B cell (primary cell): ENCODE measurements at places on chromosomes 7 and 10.

DNA sequence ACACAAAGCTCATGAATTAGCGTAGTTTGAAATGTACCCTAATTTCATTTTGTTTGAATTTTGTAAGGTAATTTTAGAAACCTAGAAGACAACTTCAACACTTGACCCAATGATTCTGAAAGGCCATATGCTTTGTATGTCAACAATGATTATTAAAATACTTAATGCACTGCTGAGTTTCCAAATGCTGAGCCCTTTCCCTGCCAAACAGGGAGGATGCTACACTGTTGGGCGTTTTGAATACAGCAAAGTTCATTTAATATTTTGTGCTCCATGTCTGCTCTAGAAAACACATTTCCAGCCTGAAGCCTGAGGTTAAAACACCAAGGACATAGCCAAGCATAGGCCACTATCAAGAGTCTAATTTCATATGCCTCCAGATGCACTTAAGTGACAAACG, 99.8 kb downstream of the ICA1 start:
- no peak for DNase-seq

- no peak for DNase-seq
Measured at GRCh38 chr10:69549959-69550358, 23.3 kb downstream of the NEUROG3 start.

DNA sequence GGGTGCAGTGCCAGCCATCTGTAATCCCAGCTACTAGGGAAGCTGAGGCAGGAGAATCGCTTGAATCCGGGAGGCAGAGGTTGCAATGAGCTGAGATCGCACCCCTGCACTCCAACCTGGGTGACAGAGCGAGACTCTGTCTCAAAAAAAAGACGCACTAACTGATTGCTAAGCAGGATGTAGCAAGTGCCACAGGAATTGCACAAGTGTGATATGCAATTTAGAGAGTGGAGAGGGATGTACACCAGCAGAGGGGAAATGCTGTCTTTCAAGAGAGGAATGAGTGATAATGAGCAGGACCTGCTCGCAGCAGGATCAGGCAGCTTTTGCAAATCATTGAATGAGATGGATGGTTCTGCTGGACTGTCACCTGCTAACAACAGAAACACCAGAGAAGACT, 13.3 kb upstream of the SLC16A12 start:
- DNase-seq = no peak

- DNase-seq = no peak
Measured at GRCh38 chr7:107889992-107890391, 991 bp upstream of the DLD start.

- no peak for DNase-seq
Measured at GRCh38 chr10:59803714-59804113, 50.5 kb upstream of the MRLN start.

DNA sequence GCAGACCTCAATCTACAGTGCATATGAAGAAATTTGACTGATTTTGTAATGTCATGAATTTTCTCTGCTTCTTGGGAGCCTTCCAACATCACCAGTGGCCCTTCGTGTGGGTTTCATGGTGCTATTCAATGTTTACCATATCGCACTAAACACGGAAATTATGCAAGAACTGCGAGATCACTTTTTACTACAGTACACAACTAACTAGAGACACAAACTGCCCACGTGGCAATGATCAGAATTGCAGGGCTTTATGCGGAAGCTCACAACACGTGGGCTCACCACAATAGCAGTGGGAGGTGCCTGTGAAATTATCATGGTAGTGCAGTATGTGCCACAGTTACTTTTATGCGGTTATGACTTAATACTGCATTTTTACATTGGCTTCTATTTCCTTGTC, 449.7 kb upstream of the KLF6 start:
- DNase-seq = no peak

DNA sequence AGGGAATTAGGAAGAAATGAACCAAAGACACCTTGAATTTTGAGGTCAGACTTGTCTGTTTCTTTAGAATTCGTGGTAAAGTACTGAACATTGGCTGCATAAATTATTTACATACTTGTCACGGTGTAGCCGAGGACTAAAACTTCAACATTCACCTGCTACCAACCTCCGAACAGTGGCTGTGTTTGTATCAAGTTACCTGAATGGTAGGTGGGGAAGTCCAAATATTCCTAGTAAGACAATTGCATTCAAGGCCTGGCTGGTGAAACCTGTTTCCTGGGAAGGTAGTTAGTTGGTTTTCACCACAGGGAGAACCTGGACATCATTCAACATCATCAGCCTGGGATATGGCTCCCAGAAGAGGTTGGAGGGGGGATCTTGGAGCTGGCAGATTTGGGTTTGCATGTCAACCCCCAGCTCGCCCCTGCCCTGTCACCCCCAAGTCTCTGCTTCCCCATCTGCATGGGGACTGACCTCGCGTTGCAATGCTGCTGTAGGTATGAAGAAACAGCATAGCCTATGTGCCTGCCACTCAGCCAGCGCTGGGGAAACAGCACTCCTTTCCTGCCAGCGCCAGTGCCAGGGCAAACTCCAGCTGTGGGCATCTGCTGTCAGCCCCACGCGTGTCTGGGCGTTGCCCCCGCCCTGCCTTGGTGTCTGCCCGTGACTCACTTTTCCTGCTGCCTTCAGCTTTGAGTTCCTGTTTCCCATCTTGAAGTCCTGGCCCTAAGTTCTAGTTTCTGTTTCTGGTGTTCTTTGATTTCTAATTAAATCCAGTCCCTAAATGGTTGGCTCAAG, 12.7 kb upstream of the LARP4B start:
- DNase-seq = peak; percentile 58

- DNase-seq = no peak
Measured at GRCh38 chr7:10779465-10780399, 193.9 kb upstream of the PHF14 start.

DNA sequence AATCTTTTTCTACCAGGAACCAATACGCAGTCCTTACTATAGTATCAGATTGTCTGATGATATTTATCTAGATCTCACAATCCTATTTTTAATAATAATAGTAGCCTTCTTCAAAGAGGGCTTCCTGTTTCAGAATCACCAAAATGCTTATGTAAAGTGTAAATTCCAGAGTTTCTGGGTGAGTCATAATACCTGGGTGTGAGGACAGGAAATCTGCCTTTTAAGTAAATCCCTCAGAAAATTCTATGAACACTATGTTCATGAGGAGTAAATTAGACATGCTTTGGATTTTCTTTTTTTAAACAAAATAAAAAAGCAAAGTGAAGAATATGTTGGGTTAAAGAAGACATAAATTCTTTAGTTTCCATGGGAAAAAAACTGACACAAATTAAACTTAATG, 20.5 kb downstream of the DKK1 start:
- no peak for DNase-seq

DNA sequence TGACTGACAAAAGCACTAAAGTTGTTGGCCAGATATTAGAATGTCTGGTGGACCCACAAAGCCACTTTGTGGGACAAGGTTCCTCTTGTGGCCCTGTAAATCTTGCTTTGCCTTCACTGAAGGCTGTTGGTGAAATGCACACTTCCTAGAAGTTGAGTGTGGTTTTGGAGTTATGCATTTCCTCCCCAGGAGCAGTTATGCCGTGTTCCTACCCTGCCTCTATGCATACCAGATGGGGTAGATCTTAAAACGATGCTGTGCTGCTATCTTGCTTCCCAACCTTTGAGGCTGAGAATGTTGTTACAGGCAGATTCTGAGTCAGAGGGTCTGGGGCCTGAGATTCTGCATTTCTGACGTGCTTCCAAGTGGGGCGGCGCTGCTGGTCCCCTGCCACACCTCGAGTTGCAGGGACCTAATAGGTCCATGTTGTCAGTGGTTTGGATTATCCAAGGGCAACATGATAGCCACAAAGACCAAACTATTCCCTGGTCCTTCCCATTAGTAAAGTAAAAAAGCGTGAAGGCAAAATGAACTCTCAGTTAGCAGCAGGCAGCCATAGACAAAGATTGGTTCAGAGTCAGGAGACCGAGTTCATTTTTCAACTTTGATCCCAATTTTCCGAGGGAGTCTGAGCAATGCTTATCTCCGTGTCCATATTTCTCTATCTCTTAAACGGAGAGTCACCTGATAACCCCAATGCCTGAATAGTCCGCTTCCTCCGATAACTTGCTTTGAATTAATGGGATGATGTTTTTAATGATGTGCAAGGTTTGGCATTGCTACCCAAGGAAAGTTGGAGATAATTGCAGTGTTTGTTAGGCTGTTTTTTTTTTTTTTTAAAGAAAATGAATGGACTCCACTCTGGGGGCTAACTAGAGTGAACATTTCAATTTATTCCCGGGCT, 55.8 kb downstream of the CDHR3 start:
- no peak for DNase-seq

- no peak for DNase-seq
Measured at GRCh38 chr7:6495597-6496262, 48.0 kb upstream of the DAGLB start.

GRCh38 chr7:129262324-129262723, 37.5 kb downstream of the AHCYL2 start:
- no peak for DNase-seq

DNA sequence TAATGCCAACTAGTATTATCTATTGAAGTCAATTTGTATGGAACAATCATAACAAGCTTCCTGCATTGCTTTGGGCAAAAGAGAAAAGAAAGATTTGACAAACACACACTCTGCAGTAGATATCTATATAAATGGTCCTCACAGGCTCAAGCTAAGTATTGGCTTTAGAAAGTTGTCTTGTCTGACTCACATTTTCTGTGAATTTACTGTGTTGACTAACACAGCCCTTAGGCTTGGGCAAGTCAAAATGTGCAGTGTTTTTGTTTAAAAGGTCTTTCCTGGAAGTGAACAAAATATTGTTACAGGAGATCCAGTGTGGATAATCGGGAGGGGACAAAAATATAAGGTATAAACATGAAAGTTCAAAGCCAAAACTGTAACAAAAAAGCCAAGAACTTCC, 194.4 kb downstream of the RELN start:
- DNase-seq = no peak

GRCh38 chr7:152200395-152200794, 174.9 kb downstream of the GALNT11 start:
- DNase-seq = no peak

GRCh38 chr7:64870656-64871055, 32.4 kb upstream of the ZNF273 start:
- DNase-seq = no peak

DNA sequence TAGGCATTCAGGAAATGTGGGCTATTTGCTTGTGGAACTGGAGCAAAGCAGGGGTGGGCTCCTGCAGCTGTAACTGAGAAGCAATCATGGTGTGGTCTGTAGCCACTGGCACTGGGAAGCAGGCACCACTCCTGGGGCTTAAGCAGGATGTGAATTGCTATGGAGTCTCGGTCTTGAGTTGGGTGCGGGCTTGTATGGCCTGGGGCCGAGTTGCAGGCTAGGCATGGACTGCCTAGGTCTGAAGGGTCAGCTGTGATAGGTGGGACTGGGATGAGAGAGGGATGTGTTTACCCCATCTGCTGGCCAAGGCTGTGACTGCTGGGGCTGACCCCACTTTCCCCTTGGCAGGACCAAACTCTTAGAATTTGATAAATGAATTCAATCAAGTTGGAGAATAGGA, 43.0 kb downstream of the ADCY1 start:
- DNase-seq = no peak

DNA sequence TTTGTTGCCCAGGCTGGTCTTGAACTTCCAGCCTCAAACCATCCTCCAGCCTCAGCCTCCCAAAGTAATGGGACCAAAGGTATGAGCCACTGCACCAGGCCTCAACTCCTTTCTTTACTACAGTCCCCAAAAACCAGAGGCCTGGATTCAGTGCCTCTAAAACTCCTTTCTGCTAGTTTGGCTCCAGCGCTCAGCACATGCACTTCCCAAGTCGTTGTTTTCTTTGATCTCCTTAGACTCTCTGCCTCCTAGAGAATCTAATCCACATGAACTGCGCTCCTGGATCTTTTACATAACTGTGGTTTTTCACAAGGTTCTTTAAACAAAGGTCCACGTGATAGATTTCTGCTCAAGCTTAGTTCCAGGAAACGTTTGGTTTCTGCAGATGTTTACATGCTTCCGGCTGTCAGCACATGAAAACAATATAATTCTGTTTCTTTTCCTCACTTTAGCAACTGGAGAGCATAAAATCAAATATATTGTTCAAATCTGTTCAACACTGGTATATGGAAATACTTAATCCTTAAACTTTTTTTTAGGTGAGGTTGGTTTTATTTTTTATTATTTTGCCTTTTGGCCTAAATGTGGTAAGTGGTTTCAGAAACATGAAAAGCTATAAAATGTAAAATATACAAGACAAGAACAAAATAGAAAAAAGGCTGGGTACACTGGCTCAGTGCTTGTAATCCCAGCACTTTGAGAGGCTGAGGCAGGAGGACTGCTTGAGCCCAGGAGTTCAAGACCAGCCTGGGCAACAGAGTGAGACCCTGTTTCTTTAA, 270.5 kb upstream of the MKLN1 start:
- DNase-seq = peak; percentile 79

- DNase-seq = peak; percentile 6
Measured at GRCh38 chr10:125343118-125343925, 183.0 kb upstream of the CTBP2 start.

DNA sequence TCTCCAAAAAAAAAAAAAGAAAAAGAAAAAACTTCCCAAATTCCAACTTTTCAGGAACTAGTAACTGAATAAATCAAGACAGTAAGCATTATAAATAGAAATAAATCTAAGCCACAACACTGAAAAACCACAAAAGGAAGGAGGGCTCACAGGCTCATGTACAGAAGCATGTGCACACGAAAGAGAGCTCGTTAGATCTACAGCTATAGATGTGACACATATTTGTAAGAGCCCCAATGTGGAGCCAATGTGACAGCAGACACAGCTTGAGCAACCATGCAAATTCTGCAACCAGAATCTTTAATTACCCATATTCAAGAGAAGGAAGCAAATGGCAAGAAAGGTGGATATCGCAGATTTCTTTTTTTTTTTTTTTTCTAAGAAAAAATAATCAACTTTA, 94.7 kb downstream of the SORBS1 start:
- no peak for DNase-seq

DNA sequence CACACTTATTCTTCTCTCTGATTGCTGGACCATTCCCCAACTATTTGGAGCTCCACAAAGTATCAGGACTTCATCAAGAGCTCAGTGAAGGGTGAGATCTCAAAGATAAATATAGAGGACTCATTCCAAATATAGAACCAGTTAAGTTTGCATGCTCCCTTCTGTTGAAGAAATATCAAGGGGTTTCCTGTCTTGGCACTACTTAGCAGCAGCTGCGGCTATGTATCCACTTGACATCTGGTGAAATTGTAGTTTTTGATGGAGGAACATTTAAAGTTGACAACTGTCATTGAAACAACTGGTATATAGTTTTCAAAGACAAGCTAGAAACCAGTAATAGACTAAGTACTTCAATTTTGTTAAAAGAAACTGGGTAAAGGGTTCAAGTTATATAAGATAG, 1.0 kb upstream of the SPAG6 start:
- DNase-seq = no peak

GRCh38 chr7:155984028-155984580, 171.8 kb upstream of the SHH start:
- no peak for DNase-seq
